CD4-positive, alpha-beta T cell treated with Interleukin-2 at 100 ng/mL for 4 hours (primary cell): ENCODE measurements at places on chromosomes 5 and 9.

GRCh38 chr9:117860849-117861248 is 156.6 kb downstream of the TLR4 start:
- DNase-seq = no peak

DNA sequence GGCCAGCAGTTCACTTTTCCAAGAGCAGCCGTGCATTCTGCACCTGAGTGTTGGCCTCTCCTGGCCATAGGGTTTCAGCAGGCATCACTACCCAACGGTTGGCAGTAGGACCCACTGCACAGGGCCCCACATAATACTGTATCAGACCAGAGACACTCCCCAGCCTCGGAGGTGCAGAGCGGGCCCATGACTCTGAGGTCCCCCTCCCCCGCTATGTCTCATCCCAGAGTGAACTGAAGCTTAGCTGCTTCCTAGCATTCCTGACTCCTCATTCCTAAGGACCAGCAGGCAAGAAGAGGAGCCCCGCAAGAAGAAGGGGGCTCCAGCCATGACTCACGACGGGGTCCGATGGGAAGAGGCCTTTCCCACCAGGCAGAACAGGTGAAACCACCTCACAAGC is 67.2 kb downstream of the CAMSAP1 start:
- DNase-seq = no peak

GRCh38 chr9:128610897-128611296 is 45.8 kb downstream of the DYNC2I2 start:
- no peak for DNase-seq

GRCh38 chr5:117496801-117497200 is 922.2 kb upstream of the SEMA6A start:
- no peak for DNase-seq

DNA sequence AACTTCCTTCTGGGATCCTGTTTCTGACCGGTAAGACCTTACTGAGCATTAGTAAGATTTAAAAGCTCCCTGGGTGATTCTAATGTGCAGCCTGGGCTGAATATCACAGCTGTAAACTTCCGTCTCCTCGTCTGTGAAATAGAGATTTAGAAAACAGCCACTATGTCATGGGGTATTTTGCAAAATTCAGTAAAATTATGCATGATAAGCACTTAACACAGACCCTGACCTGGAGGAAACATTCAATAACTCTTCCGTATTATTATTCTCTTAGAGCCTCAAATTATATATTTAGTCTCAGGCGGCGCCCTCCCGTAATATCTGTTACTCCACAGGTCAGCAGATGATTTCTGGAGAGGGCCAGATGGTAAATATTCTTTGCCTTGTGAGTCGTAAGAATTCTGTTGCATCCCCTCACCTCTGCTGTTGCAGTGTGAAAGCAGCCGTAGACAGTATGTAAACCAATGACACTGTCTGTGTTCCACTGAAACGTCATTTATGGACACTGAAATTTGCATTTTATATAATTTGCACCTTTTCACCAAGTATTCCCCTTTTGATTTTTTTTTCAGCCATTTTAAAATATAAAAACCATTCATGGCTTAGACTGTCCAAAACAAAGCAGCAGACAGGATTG is 39.2 kb upstream of the RARS1 start:
- no peak for DNase-seq

- DNase-seq = no peak
Measured at GRCh38 chr9:128143525-128144238, 5.6 kb upstream of the LCN2 start.
